Activated CD8-positive, alpha-beta memory T cell treated with anti-CD3 and anti-CD28 coated beads, Interleukin-2, amount 10 ng/mL, durations not matched to agents 7 days and 5 days (primary cell): ENCODE measurements at places on chromosomes 6 and 20. TPM values are rescaled to one million over a fixed set of nuclear protein-coding genes. Genes with fewer than 3 reads are reported as not detected.

GRCh38 chr6:72825315-72825911 lies 203.5 kb downstream of the KCNQ5 start:
- no peak for DNase-seq

DNA sequence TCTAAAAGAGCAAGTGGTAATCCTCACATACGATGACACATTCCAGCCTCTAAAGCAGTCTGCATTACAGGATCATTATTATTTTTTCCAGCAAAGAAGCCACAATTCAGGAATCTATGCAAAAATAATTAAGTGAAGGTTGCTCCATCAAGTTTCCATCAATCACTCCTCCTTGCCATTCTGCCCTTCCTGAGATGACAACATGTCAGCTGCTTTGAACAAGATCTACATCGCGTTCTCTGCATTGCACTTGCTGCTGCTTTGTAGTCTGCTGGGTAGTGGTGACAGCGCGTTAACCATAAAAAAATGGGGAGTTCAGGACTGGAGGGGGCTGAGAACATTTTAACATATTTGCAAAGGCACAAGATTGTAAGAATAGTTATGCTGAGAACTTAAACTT lies 147.7 kb downstream of the GMPR start:
- no peak for DNase-seq

DNA sequence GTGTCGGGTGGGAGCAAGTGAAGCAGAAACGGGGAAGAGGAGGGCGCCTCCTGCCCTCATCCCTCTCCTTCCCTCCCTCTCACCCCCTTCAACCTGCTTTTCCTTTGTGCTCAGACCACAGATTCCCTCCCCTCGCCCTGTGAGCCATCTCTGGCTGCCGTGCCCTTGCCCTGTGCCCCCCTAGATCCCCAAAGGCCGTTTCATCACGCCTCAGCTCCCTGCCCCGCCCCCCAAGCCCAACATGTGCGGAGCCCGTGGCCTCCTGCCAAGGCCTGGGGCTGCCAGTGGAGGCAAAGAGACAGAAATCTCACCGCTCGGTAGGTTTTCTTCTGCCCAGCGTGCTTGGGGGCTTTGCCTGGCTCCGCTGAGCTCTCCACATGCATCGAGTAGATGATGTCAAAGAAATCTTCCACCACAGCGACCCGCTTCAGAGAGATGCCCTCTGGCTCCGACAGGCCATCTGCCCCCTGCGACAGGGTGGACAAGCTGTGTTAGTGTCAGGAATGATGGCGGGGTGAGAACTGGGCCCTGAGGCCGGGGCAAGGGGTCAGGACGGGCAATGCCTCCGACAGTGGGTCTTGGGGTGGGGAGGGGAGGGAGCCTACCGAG lies 57.6 kb downstream of the NOL4L start:
- no peak for DNase-seq

GRCh38 chr20:33337531-33338165 lies 54.6 kb downstream of the BPIFB1 start:
- no peak for DNase-seq

Gene NRSN1
- not detected for total RNA-seq

Gene ARFGEF3
- total RNA-seq, result 0.07 TPM

DNA sequence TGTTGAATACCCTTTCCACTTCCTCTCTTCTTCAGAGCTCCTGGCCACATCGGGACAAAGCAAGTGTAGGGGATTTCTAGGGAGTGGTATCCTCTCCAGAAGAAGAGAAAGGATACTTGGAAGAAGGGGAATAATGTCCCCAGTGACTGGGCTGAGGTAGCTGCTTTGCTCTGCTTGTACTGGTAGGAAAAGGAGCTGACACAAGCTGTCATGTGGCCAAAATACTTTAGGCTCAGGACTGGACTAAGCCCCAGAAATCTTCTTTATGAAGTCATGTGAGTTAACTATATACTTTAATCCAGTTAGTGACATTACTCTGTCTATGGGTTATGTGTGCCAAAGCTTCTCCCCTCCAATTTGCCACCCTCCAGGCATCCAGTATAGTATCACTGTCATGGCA lies 40.5 kb downstream of the AKIRIN2 start:
- DNase-seq, result no peak

- DNase-seq, result no peak
Observed at GRCh38 chr6:142822842-142823241, 122.1 kb downstream of the HIVEP2 start.

Gene FILIP1
- not detected for total RNA-seq

Gene HLA-DQB2
- total RNA-seq, result 4.2 TPM

GRCh38 chr6:111773501-111774345 lies 99.5 kb downstream of the FYN start:
- DNase-seq, result no peak

DNA sequence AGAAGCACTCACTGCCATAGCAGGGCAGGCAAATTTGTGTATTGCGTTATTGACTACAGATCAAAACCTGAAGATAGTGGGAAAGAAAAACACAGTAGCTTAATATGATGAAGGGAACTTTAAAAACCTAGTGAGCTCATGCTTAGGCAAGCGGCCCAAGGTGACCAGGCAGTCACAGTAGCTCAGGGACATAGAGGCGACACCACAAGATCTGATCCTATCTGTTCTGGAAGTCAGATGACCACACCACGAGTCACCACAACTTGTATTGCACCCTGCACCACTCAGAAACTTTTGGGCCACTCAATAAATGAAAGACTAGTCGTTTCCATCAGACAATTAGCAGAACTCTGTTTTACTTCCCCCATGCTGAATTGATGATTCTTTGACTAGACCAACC lies 4.9 kb downstream of the CLIC5 start:
- DNase-seq, result peak; percentile 50

- DNase-seq, result no peak
Observed at GRCh38 chr6:3575166-3575565, 118.3 kb upstream of the SLC22A23 start.

DNA sequence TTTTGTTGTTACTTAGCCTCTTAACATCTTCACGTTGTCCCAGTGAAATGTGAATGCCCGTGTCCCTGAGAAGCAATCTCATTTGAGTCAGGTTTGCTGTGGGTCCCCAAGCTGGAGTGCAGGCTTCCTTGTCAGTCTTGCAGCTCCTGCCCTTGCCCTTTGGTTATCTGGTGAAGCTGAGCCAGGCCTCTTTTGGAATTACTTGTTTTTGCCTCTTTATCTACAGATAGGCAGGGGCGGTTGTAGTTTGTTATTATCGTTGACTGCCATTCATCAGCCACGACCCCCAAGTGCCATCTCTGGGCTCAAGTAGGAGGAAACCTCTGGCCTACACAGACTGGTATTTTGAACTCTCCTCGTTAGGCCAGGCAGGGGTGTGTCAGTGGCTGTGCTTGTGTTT lies 2.2 kb downstream of the TMEM14C start:
- DNase-seq, result no peak

Gene ADGRF5
- total RNA-seq, result not detected

Gene TRAPPC3L
- not detected for total RNA-seq

- no peak for DNase-seq
Observed at GRCh38 chr20:38132910-38133501, 32.1 kb downstream of the TGM2 start.

Gene CGA
- not detected for total RNA-seq

GRCh38 chr20:18545566-18545965 lies 21.7 kb upstream of the SMIM26 start:
- no peak for DNase-seq

Gene CLIC5
- 7.3 TPM for total RNA-seq

- no peak for DNase-seq
Observed at GRCh38 chr6:71011871-71012371, 55.1 kb upstream of the B3GAT2 start.

- DNase-seq, result no peak
Observed at GRCh38 chr20:58544286-58544685, 29.1 kb upstream of the APCDD1L start.

Gene GNRH2
- total RNA-seq, result 0.55 TPM

Gene CFAP61
- total RNA-seq, result not detected

Gene OLIG3
- total RNA-seq, result 0.18 TPM

GRCh38 chr6:46062991-46063390 lies 47.3 kb upstream of the CLIC5 start:
- no peak for DNase-seq

DNA sequence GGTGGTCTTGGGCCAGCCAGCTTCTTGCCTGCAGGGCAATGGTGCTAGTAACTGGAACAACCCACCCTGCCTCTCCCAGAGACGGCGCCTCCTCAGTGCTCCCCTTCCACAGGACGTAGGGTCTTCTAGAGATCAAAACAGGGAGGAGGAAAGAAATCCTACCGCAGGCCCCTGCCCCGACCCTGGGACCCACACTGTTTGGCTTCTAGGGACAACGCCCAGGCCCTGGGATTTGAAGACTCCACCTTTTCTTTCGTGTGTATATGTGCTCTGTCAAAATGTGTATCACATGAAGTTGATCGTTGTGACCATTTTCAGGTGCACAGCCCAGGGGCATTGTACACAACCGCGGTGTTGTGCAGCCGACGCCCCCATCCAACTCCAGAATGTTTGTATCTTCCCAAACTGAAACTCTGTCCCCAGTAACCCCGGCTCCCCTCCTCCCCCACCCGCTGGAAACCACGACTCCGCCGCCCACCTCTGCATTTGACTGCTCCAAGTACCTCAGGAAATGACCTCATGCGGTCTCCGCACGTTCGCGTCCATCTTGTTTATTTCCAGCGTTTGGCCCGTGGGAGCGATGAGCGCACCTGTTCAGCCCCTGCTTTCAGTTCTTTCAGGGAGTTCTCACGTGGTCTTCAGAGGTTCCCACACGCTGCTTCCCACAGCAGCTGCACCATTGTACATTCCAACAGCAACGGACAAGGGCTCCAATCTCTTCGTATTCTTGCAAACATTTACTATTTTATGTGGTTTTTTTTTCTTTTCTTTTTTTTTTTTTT lies 3.4 kb upstream of the BHLHE23 start:
- DNase-seq, result peak; percentile 91

DNA sequence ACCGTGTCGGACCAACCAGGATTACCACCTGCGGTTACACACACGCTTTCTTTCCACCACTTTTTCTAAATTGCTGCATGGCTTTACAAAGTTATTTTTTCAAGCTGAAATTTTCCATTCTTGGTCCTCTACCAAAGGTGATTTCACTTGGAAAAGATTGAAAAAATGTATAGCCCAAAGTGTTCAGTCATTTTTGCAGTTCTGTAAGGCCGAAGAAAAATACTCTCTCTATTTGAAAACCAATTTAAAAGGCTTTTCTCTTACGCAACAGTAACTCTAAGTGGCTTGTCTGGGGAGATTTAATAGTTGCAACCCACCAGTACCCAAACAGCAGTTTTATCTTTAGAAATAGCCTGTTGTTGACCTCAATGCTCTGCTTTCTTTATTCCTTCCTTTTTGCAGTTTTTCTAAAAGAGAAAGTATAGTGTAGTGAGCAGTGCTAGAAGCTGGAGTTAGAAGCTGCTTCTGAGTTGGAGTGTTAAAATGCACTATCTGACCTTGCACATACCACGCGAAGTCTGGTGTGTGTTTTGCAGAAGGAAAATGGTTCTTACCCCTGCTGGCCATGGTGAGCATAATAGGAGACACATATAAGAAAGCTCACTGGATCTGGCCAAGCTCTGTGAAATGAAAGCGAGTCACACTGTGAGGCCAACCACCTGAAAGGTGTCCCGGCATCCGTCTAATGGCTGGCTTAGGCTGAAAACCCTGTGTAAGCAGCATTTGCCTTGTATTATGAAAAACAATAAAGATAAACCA lies 271.6 kb upstream of the PRND start:
- no peak for DNase-seq

- DNase-seq, result no peak
Observed at GRCh38 chr20:48052475-48052835, 267.2 kb upstream of the SULF2 start.

Gene RBPJL
- not detected for total RNA-seq

Gene NEU1
- 13.0 TPM for total RNA-seq

- no peak for DNase-seq
Observed at GRCh38 chr6:152351742-152352141, 285.4 kb downstream of the SYNE1 start.

DNA sequence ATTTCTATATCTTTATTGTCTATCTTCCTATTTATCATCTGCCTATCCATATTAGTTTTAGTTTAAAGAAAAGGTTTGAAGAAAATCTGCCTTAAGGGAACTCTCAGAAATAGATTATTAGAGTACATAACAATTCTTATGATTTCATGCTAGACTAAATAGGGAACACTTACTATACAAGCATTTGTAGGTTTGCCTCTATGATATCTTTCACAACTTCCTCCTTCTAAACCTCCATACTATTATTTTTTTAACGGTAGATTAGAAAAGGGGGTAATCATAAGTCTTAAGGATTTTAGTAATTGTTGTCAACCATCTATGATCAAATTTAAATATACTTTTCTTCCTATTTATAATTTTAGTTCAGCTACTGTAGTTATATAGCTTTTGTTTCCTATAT lies 11.6 kb upstream of the DSE start:
- no peak for DNase-seq

Gene HLA-DPB1
- 150 TPM for total RNA-seq

DNA sequence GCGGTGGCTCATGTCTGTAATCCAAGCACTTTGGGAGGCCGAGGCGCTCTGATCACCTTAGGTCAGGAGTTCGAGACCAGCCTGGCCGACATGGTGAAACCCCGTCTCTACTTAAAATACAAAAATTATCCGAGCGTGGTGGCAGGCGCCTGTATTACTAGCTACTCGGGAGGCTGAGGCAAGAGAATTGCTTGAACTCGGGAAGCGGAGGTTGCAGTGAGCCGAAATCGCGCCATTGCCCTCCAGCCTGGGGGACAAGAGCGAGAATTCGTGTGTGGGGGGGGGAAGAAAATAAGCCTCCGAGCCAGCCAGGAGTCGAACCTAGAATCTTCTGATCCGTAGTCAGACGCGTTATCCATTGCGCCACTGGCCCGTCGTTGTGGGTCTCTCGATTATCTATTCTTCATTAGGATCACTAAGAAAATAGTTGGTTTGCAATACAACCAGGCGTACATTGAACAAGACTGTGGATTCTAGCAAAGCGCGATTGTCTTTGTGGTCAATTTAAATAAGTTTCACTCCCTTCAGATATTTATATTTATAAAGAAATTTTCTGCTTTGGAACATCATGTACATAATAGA lies 33.9 kb upstream of the PRSS16 start:
- no peak for DNase-seq

GRCh38 chr6:30463242-30463641 lies 26.1 kb upstream of the HLA-E start:
- no peak for DNase-seq

DNA sequence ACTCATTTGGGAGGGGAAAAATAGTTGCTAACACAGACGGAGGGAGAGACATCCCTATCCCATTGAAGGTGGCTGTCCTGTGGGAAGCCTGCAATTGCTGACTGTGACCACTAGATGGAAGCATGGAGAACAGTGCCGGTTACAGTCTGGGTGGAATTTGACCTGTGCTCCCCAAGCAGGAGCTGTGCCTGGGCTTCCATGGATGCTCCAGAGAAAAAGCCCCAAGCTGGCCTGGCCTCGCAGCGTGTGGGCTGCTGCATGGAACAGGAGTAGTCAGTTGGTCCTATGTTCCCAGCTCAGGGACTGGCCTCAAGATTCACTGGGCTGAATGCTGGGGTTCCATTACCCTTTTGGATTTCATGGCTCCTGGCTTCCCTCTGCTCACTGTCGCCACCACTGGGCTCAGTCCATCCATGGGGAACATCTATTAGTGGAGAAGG lies 116.3 kb upstream of the CHD6 start:
- peak; percentile 48 for DNase-seq
